Muscle of leg (tissue), 16 donors: ENCODE measurements at places on chromosomes 2 and 18.

- DNase-seq: no peak
Observed at GRCh38 chr2:128053331-128053730, 25.5 kb upstream of the SAP130 start.

GRCh38 chr2:119026890-119027289 lies 84.9 kb downstream of the MARCO start:
- DNase-seq: no peak

DNA sequence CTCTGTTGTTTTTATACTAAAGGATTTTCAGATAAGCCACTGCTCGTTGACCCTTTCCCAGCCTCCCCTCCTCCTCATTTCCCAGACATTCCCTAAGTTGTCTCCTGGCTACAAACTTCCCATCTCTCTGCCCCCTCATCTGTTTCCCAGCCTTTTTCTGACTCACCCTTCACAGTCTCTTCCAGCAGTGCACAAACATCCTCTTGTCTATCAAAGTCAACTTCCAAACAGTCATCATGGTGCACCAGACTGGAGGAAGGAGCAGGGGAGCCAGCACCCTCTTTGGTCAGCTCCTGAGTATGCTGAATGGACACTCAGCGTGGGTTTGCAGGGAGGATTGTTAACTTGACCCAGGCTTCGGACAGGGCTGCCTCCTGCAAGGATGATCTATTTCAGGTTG lies 26.6 kb upstream of the SPRED2 start:
- no peak for DNase-seq

- no peak for DNase-seq
Observed at GRCh38 chr18:13433685-13434084, 215.1 kb downstream of the LDLRAD4 start.

DNA sequence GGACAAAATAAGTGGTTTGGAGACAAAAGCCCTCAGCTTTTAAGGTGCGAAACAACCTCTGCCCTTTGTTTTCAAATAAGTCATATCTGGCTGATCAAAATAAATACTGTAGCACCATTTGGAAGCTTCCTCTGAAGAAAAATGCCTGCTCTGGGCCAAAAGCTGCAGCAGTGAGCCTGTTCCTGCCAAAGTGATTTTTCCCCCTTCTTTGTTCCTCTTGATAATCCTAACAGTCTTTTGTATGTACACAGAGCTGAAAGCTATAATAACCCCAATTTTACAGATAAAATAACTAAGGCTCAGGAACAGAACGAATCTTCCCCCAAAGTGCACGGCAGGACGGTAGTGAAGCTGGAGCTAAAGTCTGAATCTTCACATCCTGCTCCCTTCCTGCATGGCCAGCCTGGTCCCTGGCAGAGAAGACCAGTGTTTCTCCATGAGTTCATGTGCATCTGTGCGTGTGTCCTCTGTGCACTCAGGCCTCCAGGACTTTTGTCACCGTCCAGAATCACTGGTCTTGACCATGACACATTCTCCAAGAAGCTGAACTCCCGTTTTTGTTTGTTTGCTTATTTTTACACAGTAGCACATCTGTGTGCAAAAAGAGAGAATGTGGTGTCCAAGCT lies 2114.1 kb upstream of the PIK3C3 start:
- no peak for DNase-seq

DNA sequence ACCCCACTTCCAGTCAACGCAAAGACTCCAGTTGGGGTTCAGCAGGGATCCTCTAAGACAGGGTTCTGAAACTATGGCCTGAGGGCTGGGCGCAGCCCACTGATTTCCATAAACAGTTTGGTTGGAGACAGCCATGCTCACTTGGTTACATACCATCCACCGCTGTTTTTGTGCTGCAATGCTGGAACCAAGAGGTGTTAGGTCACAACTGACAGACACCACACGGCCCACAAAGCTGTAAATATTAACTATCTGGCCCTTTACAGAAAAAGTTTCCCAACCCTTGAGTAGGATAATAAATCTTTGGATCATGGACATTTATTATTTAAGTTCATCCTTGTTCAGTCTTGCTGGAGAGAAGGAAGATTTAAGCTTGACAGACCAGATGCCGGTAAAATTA lies 8.4 kb upstream of the CD226 start:
- DNase-seq: no peak

- DNase-seq: no peak
Observed at GRCh38 chr2:58304843-58305242, 63.7 kb upstream of the FANCL start.

DNA sequence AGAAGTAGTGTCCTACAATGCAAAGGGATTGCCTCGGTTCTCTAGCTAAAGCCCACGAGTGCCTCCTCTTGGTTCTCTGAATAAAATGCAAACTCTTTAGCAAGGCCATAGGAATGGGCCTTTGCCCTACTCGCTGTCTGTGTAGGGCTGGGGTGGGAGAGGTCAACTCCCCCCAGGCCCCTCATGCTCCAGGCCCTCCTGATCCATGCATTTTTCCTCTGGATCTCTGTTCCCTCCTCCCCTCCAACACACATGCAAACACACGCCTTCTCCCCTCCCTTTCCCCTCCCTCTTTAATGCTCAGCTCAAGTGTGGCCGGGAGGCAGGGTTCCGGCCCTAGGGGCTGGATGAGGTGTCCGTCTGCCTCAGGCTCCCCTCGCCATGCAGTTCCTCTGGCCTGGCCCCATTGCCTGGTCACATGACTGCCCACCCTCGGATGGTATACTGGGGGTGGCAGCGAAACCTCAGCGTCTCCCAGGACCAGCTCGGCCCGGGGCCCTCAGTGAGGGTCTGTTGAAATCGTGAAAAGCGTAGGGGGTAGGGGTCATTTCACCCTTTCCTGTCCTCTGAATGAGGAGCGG lies 14.9 kb upstream of the KLF11 start:
- no peak for DNase-seq

GRCh38 chr2:25558262-25558661 lies 115.1 kb downstream of the DTNB start:
- peak; percentile 65 for DNase-seq

- DNase-seq: peak; percentile 3
Observed at GRCh38 chr18:66209656-66210055, 394.2 kb downstream of the CDH19 start.

DNA sequence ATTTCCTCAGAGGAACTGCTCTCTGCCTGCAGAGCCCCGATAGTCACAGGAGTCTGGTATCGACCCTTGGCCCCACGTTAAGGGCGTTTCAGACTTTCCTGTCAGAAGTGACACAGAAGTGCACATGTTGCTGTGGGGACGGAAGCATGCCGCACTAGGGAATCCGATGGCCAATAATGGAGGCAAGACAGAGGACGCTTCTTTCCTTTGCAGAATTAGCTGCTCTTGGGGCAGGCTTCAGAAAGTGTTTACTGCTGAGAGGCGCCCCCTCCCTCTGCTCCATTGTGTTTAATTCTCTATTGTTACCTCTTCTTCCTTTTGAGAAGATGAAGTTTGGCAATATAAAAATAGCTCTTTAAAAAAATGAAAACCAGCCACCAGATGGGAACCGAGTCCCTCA lies 118.6 kb upstream of the EML6 start:
- DNase-seq: peak; percentile 51

GRCh38 chr2:66688951-66689350 lies 254.0 kb downstream of the MEIS1 start:
- no peak for DNase-seq

GRCh38 chr2:11819235-11819729 lies 72.8 kb downstream of the LPIN1 start:
- no peak for DNase-seq

GRCh38 chr18:42649331-42650035 lies 466.0 kb downstream of the RIT2 start:
- no peak for DNase-seq

GRCh38 chr2:166238176-166238575 lies 110.4 kb upstream of the SCN1A start:
- no peak for DNase-seq

DNA sequence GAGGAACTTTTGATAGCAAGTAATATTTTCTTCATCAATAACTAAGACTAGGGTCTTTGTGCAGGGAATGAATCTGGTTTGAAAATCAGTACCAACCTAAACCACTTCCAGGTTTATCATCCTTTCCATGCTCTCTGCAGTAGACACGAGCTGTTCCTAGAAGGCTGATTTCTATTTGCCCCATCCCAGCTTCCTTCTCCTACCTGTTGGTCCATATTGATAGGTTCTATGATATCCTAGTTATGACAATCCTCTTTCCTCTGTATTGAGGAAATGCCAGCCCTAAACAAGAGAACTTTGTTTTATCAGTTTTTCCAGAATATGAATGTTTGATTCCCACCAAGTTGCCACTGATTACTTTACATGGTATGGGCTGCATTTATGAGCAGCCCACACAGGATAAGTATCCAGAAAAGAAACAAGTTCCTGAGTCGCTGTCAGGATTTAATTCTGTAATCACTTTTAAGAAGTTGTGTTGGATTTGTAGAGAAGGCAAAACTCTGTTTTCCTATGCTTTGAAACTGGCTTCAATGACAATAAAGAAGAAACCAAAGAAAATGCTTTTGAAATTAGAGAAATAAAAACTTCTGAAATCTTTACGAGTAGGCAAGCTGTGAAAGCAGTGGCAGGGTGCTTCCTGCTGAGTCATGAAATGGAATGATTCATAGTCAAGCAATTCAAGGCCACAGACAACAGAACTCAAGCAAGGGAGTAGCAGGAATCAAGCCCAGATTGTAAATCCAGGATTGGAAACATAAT lies 37.3 kb upstream of the TANK start:
- peak; percentile 71 for DNase-seq

GRCh38 chr2:66509326-66509811 lies 74.4 kb downstream of the MEIS1 start:
- peak; percentile 54 for DNase-seq

DNA sequence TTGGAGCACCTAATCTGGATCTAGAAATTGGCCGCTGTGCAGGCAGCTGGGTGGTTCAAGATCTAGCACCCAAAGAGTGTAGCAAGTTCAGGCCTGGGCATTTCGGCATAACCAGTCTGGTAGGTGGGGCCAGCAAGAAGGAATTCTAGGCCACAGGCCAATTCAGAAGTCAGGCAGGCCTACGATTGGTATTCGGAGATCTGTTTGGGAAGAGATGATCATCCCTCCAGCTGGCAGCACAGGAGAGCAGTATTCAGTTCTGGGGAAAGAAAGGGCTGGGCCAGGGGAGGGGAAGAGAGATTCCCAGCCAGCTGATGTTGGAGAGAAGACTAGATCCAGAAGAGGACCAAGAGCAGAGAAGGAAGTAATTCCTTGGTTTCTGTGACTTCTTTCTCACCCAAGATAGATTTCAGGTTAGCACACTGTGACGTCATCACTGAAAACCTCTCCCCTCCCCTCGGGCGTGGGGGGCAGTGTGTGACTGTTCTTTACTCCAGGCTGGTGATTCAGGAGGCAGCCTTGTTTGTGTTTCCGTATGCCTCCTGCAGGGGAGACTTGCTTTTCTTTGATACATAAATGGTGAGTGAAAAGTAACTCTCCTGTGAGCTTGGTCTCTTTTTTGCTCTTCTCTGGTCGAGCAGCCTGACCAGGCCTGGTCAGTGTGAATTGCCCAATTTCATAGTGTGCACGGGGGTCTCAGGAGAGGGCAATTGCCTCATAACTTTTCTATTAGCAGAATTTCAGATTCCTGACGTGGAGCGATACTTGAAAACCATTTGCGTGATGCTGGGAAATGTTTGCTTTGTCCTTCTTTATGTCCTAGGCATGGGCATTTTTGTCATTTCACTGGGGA lies 61.1 kb downstream of the MEIS1 start:
- DNase-seq: no peak

GRCh38 chr18:25830787-25831186 lies 259.6 kb downstream of the SS18 start:
- DNase-seq: peak; percentile 85

DNA sequence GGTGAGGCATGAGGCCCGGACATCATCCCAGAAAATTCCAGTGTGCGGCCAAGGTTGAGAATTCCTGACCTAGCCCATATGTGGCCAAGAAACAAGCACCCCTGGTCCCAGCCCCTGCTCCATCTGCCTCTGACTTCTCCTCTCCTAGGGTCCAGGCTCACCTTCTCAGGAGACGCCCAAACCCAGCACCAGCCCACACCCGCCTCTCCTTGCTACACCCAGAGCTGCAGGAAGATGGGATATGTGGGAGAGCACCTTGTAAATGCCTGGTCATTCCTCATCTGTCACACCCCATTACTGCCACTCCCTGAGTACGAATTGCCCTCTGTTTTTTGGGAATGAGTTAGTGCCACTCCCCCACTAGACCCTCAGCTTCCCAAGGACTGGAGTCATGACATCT lies 7.3 kb upstream of the ATP6V1B1 start:
- DNase-seq: no peak

DNA sequence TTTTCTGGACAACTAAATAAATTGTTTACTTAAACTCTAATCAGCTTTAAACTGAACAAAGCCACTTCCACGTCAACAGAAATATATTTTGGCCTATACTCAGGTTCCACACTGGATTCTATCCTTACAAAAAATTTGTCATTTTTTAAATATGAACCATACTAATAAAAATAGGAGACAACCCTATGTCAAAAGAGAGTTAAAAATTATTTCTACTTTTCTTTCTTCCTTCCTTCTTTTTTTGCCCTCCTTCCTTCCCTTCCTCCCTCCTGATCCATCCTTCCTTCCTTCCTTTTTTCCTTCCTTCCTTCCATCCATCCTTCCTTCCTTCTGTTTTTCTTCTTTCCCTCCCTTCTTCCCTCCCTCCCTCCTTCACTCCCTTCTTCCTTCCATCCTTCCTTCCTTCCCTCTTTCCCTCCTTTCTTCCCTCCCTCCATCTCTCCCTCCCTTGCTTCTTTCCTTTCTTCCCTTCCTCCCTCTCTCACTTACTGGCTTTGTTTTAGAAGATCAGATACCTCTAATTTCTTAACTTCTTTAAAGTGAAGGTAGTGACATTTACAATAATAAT lies 1444.9 kb downstream of the DPP10 start:
- DNase-seq: no peak

- no peak for DNase-seq
Observed at GRCh38 chr2:204008352-204008751, 71.8 kb downstream of the ICOS start.

GRCh38 chr18:45155526-45155925 lies 459.8 kb upstream of the SLC14A2 start:
- no peak for DNase-seq

- DNase-seq: no peak
Observed at GRCh38 chr2:14223576-14223975, 408.9 kb upstream of the LRATD1 start.

GRCh38 chr2:63712748-63713147 lies 124.0 kb downstream of the MDH1 start:
- DNase-seq: peak; percentile 35

GRCh38 chr2:181371195-181371594 lies 86.0 kb upstream of the ITGA4 start:
- DNase-seq: no peak

GRCh38 chr2:187991389-187991788 lies 300.3 kb upstream of the GULP1 start:
- DNase-seq: peak; percentile 83
